OCI-LY7 (cell line): ENCODE measurements at places on chromosomes 16 and 17. TPM values are rescaled to one million over a fixed set of nuclear protein-coding genes. Genes with fewer than 3 reads are reported as not detected.

The ABCA9 gene
- 0.06 TPM in 1 of 2 replicates, not detected in the other for total RNA-seq

The ZNF624 gene
- total RNA-seq = 5.8 and 9.4 TPM in 2 replicates

The KCNH6 gene
- total RNA-seq = not detected in 2 replicates

The ZPBP2 gene
- not detected in 2 replicates for total RNA-seq

The TRIM72 gene
- total RNA-seq = 0.46 and 1.1 TPM in 2 replicates
